ENCODE measurements at places on chromosomes 5 and 9.
A peak's percentile ranks its signal among the peaks of the same experiment; 100 is the strongest.

DNA sequence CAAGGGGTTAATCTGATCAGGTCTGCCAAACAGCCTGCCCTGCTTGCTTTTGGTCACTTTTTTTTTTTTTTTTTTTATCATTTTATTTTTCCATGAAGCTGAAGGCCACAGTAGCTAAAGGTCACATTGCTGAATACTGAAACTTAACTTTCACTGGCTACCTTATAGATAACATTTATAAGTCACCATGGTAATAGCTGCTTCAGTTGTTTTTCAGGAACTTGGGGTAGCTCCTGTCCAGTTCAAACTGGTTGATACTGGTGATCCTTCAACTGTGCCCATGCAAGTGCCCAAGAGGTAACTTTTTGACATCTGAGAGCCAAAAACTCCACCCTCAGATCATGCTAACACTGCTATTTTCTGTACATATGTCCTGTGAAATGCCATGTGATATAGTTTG is 68.3 kb upstream of the RGS7BP start:
- DNase-seq: no peak

DNA sequence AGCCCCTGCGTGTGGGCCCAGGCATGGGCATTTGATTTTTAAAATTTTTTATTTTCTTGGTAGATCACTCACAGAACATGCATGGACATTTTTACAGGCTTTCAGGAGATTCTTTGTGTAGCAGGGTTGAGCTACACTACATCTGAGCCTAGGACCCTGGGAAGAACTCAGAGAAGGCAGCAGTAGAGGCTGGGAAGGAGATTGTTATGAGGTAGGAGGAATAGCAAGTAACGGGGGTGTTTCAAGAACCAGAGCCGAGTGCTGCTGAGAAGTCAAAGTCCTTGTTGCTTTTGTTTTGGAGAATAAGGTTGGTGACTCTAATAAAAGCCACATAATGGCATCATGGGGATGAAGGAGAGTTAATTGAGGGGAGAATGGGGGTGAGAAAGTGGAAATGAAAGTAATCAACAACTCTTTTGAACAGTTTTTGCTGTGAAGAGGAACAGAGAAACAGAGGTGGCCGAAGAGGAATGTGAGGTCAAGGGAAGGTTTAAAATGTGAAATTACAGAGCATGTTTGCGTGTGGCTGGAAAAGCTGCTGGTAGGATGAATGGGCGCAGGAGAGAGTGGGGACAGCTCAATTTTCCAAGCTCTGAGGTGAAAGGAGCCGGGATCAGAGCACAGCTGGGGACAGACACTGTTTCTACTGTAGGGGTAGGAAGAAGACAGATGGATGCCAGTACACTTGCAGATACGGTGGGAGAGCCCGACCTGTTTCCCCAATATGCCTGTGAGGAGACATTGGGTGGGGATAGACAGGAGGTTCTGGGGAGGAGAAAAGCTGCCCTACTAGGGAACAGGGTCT is 4.7 kb upstream of the PDLIM7 start:
- no peak for DNase-seq

DNA sequence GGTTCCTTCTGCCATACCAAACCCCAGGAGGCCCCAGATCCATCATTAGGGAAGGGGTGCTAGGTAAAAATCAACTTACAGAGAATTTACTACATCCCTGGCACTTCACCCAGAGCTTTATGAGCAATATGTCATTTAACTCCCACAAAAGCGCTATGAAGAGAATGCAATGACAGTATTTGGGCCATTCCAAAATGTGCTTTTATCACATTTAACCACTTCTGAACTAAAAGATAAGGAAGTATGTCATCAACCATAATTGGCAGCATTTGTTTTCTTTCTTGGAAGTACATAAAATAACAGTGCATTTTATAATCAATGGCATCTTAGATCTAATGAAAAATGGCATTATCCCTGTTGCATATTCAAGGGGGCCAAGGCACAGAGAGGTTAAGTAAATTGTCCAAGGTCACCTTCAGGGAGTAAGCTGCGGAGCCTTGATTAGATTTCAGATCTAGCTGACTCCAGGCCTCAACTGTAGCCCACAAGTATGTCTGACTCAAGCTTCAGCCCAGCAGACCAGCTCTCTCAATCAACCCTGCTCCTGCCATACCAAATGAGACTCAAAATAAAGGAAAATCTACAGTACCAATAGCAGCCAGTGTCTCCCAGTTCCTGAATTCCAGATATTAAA is 16.5 kb downstream of the SH3TC2 start:
- no peak for DNase-seq

DNA sequence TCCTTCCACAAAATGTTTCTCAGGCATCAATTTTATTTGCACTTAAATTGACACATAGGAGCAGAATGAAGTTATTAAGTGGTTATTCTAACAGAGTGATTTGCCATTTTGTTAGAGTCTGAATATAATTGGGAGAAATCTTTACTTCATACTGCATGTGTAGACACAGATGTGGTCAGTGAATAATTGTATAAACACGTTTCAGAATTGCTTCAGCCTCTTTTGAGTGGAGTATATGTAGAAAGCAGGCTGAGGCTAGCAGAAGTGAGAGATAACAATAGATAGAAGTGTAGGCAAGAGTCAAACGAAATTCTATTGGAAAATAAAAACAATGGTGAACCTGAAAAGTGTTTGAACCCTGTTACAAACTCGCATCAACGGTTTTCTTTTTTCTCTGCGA is 270.7 kb downstream of the TMEM167A start:
- no peak for DNase-seq

- no peak for DNase-seq
Measured at GRCh38 chr9:101403516-101404285, 5.0 kb downstream of the ZNF189 start.

DNA sequence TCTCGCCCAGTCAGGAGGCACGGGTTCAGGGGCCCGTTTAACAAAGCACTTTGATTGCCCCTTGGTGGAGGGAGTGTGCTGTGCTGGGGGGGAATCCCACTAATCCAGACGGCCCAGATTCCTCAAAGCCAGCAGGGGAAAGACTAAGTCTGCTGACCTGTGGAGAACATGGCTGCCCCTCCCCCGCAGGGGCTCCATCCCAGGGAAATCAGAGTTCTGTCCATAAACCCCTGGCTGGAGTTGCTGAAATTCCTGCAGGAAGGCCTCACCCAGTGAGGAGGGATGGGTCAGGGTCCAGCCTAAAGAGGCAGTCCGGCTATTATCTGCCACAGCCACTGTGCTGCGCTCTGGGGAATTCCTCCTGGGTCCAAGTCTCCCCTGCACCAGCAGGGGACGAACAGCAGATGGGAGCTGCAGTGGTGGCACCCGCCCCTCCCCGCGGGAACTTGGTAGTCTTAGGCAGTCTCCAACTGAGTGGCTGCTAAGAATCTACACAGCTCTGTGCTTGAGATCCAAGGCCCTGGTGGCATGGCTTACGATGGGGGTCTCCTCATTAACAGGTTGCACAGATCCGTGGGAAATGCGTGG is 174.0 kb upstream of the DAB2 start:
- no peak for DNase-seq

- no peak for DNase-seq
Measured at GRCh38 chr5:101626572-101626971, 669.5 kb downstream of the SLCO4C1 start.

GRCh38 chr9:85290019-85290418 is 451.7 kb downstream of the AGTPBP1 start:
- DNase-seq: no peak

- no peak for DNase-seq
Measured at GRCh38 chr9:72904267-72905093, 48.4 kb downstream of the ALDH1A1 start.

DNA sequence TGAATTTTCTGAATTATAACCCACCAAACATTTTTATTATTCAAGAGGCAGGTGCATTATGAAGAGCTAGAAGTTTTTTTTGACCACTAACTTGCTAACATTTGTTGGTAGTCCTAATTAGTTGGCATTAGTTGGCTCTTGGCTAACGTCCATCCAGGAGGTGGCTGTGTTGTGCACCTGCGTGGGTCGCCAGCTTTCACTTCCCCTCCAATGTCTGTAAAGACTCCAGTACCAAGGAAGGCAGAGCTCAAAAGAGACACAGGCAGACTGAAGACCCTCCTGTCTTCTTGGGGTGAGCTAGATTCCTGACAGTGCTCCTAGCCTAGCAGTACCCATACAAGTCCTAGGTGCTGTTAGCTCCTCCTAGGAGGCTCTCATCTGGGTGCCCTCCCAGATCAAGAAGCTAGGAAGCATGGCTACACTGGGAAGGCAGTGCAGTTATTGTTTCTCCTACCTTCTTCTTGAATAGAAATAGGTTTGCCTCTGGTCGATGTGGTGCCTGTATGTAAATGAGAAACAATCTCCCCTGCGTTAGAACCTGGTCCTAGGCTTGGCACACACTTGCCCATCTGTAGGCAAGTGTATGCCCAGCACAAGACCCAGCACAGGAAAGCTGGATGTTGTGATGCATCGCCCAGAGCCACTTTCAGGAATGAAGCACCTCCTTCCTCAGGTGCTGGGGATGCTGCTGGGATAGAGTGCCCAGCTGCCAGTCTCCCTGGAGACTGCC is 190.9 kb downstream of the ICE1 start:
- DNase-seq: no peak

DNA sequence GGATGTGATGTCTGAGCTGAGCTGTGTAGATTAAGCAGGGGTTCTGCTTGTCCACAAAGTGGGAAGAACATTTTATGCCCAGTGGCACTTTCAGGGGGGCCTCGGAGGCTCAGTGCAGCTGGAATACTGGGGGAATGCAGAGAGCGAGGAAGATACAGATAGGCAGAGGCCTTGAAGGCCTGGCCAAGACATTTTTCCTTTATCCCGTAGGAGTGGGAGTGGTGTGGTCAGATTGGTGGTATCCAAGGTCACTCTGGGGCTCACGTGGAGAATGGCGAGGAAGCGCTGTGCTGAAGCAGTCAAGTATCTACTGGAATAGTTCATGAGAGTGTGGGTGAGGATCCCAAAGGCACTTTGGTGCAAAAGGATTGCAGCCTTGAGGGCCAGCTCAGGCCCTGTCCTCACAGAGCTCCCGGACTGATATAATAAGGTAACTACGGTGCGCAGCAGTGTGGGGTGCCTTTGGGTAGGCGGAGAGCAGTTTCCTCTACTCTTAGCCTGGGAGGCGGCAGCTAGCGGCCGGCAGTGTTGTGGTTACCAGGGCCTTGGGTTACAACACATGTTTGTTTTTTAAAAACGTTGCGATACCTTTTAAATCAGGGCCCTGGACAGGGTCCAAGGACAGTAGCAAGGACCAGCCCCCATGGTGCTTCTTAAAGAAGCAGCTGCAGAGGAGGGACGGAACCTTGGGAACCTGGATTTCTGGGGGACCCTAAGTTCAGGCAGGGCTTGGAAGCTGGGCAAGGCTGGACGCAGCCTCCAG is 10.8 kb upstream of the CCDC69 start:
- DNase-seq: peak; percentile 71

- no peak for DNase-seq
Measured at GRCh38 chr9:131043646-131044045, 34.7 kb downstream of the LAMC3 start.

DNA sequence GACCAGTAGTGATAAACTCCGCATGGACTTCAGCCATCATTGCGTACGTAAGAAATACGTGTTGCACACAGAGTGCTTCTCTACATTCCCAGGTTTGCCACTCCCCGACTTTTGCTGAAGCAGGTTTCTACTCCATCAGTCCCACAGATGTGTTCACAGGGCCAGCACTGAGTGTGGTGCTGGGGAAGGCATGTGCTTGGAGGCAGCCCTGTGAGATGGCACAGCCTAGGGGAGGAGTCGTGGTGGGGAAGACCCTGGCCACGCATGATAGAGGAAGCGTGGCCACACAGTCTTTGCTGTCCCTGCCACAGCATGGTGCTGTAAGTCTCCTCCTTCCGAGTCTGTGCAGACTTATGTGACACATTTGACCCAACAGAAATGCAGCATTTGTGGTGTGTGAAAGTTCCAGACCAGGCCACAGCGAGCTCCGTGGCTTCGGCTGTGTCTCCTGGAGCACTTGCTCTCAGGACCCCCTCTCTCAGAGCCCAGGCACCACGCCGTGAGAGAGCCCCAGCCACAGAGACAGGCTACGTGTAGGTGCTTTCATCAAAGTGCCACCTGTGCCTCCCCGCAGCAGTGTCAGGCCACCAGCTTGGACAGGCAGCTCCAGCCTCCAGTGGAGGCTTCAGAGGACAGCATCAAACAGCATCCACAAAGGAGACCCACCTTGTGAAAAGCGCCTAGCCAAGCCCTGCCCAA is 197.8 kb downstream of the AUH start:
- DNase-seq: no peak

GRCh38 chr5:97923496-97923895 is 740.4 kb upstream of the RIOK2 start:
- no peak for DNase-seq

- DNase-seq: no peak
Measured at GRCh38 chr9:137113385-137114159, 961 bp downstream of the DPP7 start.

DNA sequence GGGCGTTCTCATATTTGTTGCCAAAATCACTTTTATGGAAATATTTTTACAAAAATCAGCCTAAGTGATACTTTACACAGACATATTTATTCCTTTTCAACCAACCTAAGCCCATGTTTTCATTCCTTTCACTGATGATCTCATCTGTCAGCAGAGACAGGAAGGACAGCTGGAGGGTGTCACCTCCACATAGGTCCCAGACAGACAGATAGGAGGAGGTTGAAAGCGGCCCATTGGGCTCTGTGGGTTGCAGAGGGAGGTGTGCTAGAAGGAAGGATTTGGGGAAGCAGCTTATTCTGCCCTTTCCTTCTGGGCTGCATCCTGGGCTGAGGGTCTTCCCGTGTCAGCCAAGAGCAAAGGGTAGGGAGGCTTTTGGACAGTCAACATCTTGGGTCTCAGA is 26.0 kb upstream of the SEMA4D start:
- DNase-seq: no peak

DNA sequence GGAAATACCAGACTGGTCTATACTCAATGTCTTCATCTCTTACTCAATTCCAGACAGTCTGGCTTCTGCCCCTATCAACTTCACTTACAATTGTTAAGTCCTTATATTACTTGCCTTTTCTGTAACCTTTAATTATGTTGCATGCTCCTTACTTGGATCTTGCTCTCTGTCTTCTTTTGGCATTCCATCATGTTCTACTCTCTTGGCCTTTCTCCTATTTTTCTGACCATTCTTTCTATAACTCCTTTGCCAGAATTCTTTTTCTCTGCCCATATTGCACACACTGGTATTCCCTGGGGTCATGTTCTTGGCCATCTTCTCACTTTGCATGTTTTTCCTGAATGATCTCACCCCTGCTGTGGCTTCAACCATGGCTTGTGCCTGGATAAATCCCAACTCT is 209.8 kb upstream of the ZNF462 start:
- no peak for DNase-seq

- peak; percentile 88 for DNase-seq
Measured at GRCh38 chr5:177086654-177087397, at the start of gene FGFR4. Gene FGFR4 (plus strand): TSS chr5:177086915. CDS start chr5:177089603, 2,688 bp downstream.

Data from femur (tissue), 1 donor.